Transverse colon (tissue), 4 donors: ENCODE measurements at places on chromosomes 11 and 22.

GRCh38 chr11:35257281-35257680, 118.3 kb downstream of the CD44 start:
- no peak for DNase-seq
- H3K27me3 ChIP-seq, result no peaks in the 10 kb centered on the region
- no peak overlapping the region for H3K27ac ChIP-seq
- H3K36me3 ChIP-seq, result no peaks in the 10 kb centered on the region
- H3K4me1 ChIP-seq, result no peaks in the 10 kb centered on the region

GRCh38 chr11:111879637-111879960, 258 bp downstream of the CFAP68 start:
- no peak for DNase-seq
- no peaks in the 10 kb centered on the region for H3K27me3 ChIP-seq
- H3K4me3 ChIP-seq, result peak overlapping the region; percentile 42

DNA sequence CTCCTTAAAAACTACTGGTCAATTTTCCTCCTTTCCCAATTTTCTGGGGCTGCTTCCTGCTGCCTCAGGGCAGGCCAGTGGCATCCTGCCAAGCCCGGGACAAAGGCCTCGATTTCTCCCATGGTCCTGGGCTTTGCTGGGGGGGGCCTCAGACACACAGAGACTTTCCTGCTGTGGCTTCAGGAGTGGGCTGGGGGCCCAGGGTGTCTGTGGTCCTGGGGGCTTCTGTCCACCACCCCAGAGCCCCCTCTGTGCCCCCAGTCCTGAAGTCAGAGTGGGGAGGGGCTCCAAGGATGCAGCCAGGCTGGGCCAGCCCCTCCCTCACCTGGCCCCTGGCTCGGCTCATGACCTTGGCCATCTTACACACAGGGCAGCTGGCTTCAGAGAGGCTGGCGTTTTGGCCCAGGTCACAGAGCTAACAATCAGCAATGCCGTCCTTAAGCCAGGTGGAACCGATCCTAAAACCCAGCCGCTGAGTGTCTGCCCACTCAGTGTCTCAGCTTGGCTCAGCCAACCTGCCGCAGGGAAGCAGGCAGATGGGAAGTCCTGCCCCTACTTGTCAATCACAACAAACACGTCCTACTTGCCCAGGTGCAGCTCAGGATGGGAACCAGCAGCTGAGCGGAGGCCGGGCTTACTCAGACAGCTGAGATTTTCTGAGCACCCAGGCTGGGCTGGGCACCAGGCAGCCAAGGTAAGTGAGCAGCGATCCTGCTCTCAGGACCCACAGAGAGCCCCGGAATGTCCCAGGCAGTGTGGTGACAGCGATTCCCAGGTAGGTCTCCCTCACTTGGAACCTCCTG, 34.6 kb downstream of the OSBPL5 start:
- no peaks in the 10 kb centered on the region for H3K36me3 ChIP-seq
- H3K4me3 ChIP-seq, result no peak overlapping the region
- no peak overlapping the region for H3K27ac ChIP-seq
- DNase-seq, result no peak
- H3K4me1 ChIP-seq, result peaks cover 14% of the 10 kb centered on the region
- H3K27me3 ChIP-seq, result no peaks in the 10 kb centered on the region

GRCh38 chr22:26267856-26268255, 98.6 kb downstream of the SEZ6L start:
- H3K4me3 ChIP-seq, result no peak overlapping the region
- no peak overlapping the region for H3K27ac ChIP-seq
- H3K27me3 ChIP-seq, result peaks cover 13% of the 10 kb centered on the region

DNA sequence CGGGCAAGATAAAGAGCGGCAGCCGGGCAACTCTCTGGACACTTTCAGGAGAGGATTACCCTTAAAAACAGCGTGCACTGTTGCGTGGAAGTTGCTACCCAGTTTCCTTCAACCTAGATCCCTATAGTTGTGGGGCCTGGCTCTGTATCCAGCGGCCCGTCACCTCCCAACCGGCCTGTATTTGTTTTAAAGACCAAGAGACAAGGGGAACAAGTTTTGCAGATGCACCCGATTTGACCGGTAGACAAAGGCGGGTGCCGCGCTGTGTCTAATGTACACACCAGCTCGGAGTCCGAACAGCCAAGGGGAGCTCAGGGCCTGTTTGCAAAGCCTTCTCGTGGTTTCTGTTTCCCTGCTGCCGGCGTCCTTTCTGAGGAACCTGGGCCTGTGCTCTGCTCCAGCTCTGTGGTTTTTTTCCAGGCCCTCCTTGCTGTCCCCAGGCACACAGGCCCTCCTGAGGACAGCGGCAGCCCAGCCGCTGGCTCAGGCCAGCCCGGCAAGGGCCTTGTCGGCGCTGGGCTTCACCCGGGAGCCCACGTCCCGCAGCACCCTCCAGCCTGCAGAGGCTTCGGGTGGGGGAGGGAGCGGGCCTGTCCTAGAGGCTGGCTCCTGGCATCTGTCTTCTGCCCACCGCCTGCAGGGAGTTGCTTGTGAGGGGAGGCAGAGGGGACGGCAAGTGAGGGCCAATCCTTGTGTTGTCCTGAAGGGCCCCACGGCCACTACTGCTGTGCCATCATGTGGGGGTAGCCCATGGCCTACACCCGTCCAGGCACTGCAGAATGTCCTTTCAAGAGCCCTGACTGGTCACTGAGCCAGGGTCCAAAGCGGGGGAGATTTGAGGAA, 1.4 kb downstream of the TBX1 start:
- no peak overlapping the region for H3K27ac ChIP-seq
- no peak for DNase-seq
- H3K4me1 ChIP-seq, result peaks cover 21% of the 10 kb centered on the region
- H3K4me3 ChIP-seq, result no peak overlapping the region
- peaks cover 93% of the 10 kb centered on the region for H3K27me3 ChIP-seq
- H3K36me3 ChIP-seq, result no peaks in the 10 kb centered on the region

- H3K36me3 ChIP-seq, result no peaks in the 10 kb centered on the region
- peak overlapping the region; percentile 99 for H3K27ac ChIP-seq
Measured at GRCh38 chr11:66842501-66842895, 743 bp upstream of the RCE1 start.

DNA sequence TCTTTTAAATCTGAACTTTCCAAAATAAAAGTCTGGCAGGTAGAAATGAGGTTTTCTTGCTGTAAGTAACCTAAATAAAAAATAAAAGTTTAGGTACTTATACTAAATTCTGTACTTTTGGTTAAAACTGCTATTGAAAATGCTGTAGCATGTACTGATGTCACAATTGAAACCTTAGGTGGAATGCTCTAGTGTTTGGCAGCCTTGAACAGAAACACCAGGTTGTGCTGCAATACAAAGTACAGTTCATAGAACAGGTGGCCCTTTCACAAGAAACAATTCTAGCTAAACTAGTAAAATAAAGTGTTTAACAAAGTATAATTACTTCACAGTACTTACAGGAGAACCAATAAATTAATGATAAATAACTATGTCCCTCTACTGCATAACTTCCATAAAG, 25.1 kb downstream of the NPAT start:
- no peak overlapping the region for H3K27ac ChIP-seq
- no peak overlapping the region for H3K4me3 ChIP-seq
- no peaks in the 10 kb centered on the region for H3K27me3 ChIP-seq
- H3K4me1 ChIP-seq, result no peaks in the 10 kb centered on the region

DNA sequence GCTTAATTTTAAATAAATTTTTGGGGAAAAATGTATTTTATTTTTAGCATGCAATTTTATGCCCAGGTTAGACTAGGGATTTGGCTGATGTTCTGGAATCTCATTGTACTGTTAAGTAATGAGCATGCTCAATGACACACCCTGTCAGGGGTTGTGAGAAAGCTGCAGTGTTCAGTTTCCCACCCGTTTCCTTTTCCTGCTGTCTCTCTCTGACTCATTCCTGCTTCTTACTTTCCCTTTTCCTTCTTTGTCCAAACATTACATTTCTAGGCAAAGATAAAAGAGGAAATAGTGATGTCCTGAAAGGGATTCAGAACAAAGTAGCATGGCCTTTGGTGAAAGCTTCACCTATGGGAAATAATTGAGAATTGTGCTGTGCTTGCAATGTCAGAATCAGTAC, 22.7 kb downstream of the OOSP3 start:
- H3K4me3 ChIP-seq, result no peak overlapping the region
- no peaks in the 10 kb centered on the region for H3K36me3 ChIP-seq

DNA sequence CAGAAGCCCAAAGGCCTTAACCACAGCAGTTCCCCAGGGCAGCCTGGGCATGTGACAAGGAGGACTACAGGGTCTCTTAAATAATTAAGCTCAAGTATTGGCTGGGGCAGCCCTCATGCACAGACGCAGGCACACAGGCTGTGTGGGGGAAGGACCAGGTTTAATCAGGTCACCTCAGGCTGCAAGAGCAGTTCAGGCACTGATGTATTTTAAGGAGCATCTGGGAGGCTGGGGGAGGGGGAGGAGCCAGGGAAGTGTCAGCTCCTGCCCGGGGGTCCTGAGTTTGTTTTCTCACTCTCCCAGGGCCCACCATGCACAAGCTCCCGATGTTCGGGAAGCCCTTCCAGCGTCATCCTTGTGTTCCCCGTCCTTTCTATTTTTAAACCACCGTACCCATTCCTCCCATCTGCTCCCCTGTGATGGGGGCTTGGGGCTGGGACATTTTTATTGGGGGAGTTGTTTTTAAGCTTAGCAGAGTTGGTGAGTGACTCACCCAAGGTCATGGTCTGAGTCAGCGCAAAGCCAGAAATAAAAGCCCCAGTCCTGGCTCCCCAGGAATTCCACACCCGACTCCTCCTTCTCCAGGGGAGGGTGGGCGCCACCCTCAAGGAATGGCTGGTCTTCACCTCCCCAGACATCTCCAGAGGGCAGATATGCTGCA, 2.4 kb downstream of the CSDC2 start:
- H3K4me3 ChIP-seq, result no peak overlapping the region
- peaks cover 17% of the 10 kb centered on the region for H3K4me1 ChIP-seq
- peak overlapping the region; percentile 55 for H3K27ac ChIP-seq
- H3K27me3 ChIP-seq, result peaks cover 7% of the 10 kb centered on the region

DNA sequence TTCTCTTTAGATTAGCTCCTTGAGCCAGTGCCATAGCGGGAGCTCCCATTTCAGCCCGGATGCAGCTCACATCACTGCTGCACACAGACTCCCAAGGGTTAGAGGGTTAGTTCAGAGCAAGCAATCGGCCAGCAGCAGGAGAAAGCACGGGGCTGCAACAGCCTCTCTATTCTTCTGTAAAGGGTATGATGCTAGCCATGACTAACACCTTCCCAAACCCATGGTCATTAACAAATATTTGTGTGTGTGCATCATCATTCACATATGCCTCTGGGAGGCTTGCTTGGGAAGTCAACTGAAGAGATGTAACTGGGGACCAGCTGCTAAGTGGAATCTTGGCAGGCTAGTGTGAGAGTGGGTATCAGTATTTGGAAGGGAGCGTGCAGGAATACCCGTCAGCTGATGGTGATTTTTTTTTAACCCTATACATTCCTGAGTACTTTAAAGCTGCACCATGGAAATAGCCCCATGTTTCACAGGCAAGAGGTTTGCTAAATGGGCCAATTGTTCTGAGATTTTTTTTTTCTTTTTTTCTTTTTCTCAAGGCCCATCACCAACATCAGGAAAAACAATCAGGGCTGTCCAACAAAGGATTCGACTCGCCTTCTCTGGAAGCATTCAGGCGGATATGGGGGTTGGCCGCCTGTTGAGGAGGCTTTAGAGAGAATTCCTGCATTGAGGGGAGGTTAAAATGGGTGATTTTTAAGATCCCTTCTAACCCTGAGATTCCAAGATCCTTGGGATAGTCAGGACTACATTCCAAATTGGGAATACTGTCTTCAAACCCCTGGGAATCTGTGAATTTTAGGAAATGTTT, 33.2 kb upstream of the CCDC89 start:
- no peak for DNase-seq
- H3K4me3 ChIP-seq, result no peak overlapping the region
- no peaks in the 10 kb centered on the region for H3K36me3 ChIP-seq
- H3K27ac ChIP-seq, result no peak overlapping the region

GRCh38 chr11:85658180-85658579, 6.7 kb downstream of the CREBZF start:
- no peaks in the 10 kb centered on the region for H3K27me3 ChIP-seq
- H3K27ac ChIP-seq, result no peak overlapping the region
- H3K4me1 ChIP-seq, result peaks cover 13% of the 10 kb centered on the region
- DNase-seq, result no peak
- H3K4me3 ChIP-seq, result no peak overlapping the region

DNA sequence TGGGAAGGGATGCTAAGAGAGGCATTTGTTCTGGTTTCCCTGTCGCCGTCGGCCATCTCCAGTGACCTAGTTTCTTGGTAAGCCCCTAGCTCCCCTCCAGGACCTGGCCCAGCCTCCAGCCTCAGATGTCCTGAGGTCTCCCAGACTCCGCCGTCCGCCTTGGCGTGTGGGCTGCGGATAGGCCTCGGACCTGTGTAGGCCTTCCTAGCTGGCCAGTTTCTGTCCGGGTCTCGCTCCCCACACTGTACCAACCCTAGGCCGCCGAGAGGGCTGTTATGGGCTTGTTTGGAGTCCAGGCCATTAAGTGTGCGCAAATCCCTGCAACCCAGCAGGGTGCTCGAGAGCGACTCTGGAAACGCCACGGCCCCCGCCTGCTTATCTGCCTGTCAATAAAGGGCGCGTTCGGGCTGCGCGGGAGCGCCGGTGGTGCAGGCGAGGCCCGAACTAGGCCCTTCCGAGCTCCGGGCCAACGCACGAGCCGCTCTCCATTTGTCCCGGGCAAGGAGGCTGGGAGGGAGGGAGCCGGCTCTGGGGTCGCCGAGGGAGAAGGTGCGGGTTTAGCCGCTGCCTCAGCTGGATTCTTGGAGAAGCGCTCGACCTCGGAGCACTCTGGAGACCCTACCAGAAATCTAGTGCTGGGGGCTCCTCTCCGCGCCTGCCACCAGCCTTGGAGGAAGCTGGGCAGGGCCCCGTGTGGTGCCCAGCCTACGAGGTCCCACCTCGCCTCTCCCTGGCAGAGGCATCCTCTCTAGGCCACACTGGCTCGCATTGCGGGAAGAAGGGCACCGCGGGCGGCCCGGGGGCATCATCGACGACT, 8.7 kb upstream of the PAX6 start:
- no peak overlapping the region for H3K4me3 ChIP-seq
- no peak overlapping the region for H3K27ac ChIP-seq
- peaks cover 33% of the 10 kb centered on the region for H3K4me1 ChIP-seq
- DNase-seq, result no peak
- no peaks in the 10 kb centered on the region for H3K36me3 ChIP-seq

- no peak for DNase-seq
- no peaks in the 10 kb centered on the region for H3K27me3 ChIP-seq
- no peaks in the 10 kb centered on the region for H3K36me3 ChIP-seq
- no peaks in the 10 kb centered on the region for H3K4me1 ChIP-seq
- no peak overlapping the region for H3K4me3 ChIP-seq
Measured at GRCh38 chr22:36184433-36185025, 17.1 kb downstream of the APOL4 start.
